ENCODE measurements at places on chromosomes 12 and 14. TPM values are rescaled to one million over a fixed set of nuclear protein-coding genes. Genes with fewer than 3 reads are reported as not detected.

Gene CCDC88C
- total RNA-seq, result 95.3 TPM

Gene KRT82
- not detected for total RNA-seq

Gene HECTD1
- total RNA-seq, result 109 TPM

Gene MYH6
- total RNA-seq, result 0.14 TPM

Gene TPPP2
- total RNA-seq, result not detected

Gene DEGS2
- 0.16 TPM for total RNA-seq

Gene RIMBP2
- not detected for total RNA-seq

Gene KLRK1
- total RNA-seq, result 0.75 TPM

Gene CLEC6A
- not detected for total RNA-seq

Gene INHBE
- total RNA-seq, result 0.25 TPM

Gene GZMH
- total RNA-seq, result 14.0 TPM

- DNase-seq, result no peak
These were observed 79.3 kb downstream of the LMO3 start for GRCh38 chr12:16526693-16527092.

DNA sequence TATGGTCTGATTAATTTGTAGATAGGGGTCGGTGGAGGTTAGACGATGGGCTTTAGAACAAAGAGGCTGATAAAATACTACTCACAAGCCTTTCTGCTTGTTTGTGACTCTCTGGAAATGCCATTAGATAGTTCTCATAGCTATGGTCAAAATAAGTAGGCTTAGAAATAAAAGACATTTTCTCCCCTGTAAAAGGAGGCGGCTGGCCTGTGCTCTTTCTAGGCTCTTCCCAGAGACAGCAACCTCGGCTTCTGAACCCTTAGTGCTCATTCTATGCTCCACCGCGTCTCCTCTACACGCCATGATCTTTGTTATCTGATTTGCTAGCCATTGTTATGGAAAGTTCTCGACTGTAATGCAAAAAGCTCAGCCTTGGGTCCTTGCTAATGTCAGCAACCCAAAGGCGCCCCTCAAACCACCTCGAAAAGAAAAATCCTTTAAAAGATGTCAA is 64.5 kb downstream of the CRADD start:
- no peak for DNase-seq

- DNase-seq, result no peak
These were observed 1.1 kb downstream of the MLXIP start for GRCh38 chr12:122079532-122080081.

GRCh38 chr12:42935756-42936155 is 346.2 kb upstream of the PRICKLE1 start:
- no peak for DNase-seq

GRCh38 chr12:42204362-42204761 is 33.7 kb downstream of the YAF2 start:
- DNase-seq, result no peak

DNA sequence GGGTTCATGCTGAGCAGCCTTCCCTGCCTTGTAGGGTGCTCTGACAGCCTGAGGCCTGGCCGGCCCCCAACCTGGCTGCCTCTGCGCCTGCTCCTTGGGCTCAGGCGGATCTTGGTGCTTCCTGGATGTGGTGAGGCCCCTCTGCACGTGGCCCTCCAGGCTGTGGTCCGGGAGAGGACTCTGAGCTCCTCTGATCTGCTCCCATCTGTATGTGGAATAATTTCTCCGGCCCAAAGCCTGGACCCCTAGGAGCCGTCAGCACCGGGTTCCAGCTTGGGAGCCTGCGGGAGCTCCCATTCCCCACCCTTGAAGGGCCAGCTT is 21.3 kb upstream of the EIF2B2 start:
- DNase-seq, result no peak

DNA sequence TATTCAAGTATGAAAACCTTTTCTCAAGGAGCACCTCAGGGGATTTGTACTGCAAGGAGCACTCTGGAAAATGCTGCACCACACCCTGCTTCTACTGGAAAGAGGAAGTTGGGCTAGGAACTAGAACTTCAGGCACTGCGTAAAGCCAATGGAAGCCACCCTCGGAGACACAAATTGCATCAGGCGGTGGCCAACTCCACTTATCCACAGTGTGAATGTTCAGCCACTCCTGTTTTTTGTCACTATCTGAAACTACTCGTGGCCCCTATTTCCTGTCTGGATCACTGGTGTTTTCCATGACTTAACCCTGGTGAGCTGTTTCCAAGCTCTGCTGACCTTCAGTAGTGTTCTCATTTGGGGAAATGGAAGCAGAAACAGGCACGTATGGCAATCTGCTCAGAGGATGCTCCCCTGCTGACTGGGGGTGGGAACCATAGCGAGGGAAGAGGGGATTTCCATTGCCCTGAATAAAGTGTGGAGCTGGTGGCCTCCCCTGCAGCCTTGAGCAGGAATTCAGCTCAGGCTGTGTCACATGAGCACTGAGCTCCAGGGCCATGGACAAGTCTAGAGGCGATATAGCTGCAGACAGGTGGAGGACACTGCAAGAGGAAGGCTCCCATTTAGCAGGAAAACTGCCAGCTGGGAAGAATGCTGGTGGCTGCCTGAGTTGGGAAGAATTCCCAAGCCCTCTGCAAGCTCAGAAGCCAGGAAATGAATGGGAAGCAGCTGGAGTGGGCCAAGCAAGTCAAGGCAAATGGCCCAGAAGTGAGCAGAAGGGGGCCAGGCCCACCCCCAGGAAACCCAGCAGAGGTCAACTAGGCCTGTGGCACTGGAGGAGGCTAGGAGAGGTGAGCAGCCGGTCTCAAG is 50.5 kb upstream of the RAP1B start:
- no peak for DNase-seq

GRCh38 chr12:912466-913235 is 36.8 kb downstream of the RAD52 start:
- DNase-seq, result no peak

GRCh38 chr14:59785629-59786028 is 84.9 kb downstream of the RTN1 start:
- no peak for DNase-seq

- DNase-seq, result no peak
These were observed 25.1 kb downstream of the DYRK4 start for GRCh38 chr12:4587108-4587507.

DNA sequence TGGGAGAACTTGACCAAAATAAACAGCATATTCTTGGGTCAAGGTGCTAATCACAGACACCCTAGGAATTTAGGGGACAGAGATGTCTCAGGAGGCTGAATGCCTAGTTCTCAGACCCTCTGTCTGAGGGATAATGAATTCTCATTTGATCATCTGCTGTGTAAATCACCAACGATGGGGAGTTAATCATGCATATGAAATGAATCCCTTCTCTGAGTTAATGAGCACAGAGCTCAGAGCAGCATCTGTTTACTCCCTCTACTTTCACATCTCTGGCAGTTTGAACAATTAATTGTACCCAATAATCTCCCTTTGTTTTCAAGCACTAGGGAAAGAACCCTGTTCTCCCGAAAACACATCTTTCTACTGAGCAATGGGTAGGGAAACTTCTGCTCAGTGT is 129.4 kb upstream of the SRRM4 start:
- no peak for DNase-seq

DNA sequence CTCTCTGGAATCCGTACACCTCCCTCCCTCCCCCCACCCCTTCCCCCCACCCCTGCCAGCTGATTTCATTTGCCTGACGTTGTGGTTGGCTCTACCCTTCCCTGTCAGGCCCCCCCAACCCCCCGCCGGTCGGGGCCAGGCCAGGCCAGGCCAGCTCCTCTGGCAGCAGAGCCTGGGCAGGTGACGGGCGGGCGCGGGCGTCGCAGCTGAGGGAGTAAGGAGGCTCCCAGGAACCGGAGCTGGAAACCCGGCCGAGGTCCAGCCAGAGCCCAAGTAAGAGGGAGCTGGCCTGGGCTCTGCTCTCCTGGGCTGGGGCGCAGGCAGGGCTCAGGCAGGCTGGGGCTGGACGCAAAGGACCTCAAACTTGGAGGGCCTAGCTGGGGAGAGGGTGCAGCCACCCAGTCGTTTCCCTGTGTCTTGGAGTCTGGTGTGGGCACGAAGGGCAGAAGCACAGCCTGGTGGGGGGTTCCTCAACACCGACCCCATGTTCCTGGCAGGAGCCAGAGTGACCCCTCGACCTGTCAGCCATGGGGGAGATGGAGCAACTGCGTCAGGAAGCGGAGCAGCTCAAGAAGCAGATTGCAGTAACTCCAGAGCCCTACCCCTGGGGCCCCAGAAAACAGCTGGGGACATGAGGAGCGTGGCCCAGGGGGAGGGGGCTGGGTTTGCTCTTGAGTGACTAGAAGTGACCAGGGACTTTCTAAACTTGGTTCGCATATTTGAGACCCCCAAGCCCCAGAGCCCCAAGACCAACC is at the start of gene GNB3:
Gene GNB3 (plus strand): TSS at position 165 of the 755 bp plus-strand sequence. CDS start 363 bp downstream, at position 528.
- no peak for DNase-seq

- no peak for DNase-seq
These were observed 167.9 kb downstream of the NELL2 start for GRCh38 chr12:44708218-44708617.

- no peak for DNase-seq
These were observed 51.3 kb upstream of the PLBD1 start for GRCh38 chr12:14618983-14619382.

GRCh38 chr12:128259556-128260070 is 7.4 kb upstream of the TMEM132C start:
- DNase-seq, result no peak

DNA sequence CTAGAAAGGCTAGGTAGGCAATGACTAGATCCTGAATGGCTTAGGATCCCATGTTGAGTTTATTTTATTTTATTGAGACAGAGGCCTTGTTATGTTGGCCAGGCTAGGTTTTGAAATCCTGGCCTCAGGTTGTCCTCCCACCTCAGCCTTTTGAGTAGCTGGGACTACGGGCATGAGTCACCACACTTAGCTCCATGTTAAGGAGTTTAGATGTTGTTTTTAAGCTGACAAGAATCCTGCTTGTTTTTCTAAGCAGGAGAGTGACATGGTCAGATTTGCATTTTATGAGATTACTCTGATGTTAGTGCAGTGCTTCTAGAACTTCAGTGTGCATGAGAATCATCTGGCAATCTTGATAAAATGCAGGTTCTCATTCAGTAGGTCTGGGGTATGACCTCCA is 14.5 kb downstream of the CCDC198 start:
- DNase-seq, result no peak

- no peak for DNase-seq
These were observed 106.1 kb downstream of the PRICKLE1 start for GRCh38 chr12:42483521-42483790.

DNA sequence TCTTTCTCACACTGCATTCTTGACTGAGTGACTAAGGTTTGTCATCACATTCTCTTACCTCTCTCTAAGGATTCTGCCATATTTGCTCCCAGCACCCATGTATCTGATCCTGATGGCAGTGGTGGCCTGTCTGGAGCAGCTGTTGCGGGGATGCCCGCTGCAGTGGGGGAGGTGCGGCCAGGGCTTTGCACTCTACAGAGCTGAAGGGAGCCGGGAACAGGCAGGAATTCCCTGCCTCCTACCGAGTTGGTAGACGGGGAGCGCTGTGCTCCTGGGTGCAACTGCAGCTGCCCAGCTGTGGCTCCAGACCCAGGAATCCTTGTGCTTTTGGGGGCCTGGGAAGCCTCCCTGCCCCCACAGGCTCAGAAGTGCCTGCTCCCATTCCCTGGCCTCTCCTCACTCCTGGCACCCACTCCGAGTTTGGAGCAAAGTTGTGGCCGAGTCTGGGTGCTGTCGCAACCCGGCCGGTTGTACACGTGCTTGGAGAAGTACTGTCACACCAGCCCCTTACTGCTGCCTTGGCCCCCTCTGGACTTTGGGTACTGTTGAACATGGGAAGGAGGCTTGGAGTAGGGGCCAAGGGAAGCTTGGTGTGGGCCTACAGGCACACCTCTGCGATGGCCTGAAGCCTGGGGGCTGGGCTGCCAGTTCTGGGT is 106.9 kb upstream of the OR4E1 start:
- DNase-seq, result no peak

DNA sequence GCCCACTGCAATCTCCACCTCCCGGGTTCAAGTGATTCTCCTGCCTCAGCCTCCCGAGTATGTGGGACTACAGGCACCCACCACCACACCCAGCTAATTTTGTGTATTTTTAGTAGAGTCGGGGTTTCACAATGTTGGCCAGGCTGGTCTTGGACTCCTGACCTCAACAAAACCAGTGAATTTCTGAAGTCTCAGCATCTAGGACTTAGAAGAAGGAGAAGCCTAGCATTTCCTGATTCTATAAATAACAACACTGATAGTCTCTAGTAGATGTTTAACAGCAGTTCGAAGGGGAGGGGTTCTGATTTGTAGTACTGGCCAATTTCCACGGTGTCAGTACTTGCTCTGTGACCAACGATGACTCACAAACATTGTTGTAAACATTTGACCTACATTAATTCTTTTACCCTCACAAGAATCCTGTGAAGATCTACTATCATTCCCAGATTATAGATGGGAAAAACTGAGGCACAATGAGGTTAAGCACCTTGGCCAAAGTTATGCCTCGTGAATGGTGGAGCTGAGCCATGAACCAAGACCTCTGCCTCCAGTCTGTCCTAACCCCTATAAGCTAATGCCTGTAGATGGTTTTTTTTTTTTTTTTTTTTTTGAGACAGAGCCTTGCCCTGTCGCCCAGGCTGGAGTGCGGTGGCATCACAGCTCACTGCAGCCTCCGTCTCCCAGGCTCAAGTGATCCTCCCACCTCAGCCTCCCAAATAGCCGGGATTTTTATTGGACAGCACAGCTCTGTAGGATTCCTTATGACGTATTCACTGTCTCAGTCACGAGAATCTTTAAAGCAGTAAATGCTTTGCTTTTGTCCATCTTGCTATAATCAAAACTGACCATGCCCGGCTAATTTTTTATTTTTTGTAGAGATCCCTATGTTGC is 5.2 kb downstream of the P2RX4 start:
- no peak for DNase-seq

DNA sequence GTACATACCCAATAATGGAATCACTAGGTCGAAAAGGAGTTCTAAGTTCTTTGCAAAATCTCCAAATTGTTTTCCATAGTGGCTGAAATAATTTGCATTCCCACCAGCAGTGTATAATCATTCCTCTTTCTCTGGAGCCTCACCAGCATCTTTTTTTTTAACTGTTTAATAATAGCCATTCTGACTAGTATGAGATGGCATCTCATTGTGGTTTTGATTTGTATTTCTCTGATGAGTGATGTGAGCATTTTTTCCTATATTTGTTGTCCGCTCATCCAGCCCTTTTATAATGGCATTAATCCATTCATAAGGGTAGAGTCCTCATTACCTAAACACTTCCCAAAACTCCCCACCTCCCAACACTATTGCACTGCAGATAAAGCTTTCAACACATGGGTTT is 278.3 kb downstream of the SEC23A start:
- no peak for DNase-seq
